ENCODE measurements at places on chromosomes 6 and 20. TPM values are rescaled to one million over a fixed set of nuclear protein-coding genes. Genes with fewer than 3 reads are reported as not detected.
A peak's percentile ranks its signal among the peaks of the same experiment; 100 is the strongest.

- DNase-seq = peak; percentile 93
Measured at GRCh38 chr6:26195376-26195923, 108.2 kb downstream of the HFE start.

DNA sequence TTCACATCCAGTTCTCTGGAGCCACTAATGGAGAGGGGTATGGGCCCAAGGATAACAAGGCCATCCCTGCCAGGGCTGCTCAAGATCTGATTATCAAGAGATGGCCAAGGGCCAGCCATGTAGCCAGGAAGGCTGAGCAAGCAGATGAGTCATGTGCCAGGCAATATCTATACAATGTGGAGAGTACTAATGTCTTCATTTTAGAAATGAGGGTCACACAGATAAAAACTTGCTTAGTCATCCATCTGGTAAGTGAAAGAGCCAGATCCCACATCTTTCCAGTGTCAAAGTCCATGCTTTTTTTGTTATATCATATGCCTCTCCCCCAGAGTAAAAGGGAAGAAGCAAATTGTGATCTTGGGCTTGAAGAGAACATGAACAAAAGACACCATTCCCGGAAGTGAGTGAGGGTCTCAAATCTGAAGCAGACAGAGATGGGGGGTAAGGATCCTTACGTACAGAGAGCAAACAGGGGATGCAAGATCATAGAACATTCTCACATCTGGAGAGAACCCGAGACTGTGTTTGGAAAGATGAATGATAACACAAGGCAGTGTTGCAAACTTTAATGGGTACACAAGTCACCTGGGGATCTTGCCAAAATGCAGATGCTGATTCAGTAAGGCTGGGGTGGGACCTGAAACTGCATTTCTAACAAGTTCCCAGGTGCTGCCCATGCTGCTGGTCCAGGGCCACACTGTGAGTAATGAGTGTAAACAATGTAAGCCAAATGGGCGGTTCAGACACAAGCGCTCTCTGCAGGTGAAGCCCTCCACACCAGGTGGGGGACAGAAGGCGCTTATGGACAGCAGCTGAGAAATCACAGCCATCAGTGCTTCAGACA, 20.0 kb upstream of the GSTA3 start:
- DNase-seq = no peak

DNA sequence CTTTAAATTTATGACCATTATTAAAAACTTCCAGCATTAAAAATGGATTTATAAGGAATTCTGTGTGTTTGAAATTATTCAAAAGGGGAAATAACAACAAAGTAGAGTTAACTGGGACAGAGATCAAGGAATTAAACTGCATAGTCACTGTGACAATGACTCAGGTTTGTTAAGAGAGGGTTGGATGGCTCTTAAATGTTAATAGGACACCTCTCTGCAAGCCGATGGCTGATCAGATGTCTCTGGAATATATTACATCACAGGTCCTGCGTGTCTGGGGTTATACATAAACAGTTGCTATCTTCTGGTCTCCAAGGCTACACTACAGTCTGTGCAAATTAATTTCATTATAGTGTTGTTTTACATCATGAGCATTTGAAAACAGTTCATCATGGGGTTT, 574.3 kb downstream of the COL12A1 start:
- no peak for DNase-seq

The FLRT3 gene
- 14.2 TPM for polyA plus RNA-seq

DNA sequence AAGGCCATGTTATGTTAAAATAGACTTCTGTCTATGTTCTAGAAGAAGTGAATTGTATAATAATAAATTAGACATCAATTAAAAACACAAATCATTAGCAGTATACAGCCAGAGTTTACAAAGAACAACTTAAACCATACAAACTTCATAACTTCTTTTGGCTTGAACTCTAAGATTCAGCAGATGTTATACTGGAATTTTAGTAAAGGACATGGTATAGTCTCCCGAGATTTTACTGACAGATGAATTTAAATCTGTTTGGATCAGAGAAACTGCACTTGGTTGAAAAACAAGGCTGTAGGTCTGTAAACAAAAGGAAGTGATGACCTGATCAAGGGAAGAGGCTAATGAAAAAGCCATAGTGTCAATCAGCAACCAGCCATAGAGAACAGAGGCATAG, 132.6 kb upstream of the TBX18 start:
- no peak for DNase-seq

DNA sequence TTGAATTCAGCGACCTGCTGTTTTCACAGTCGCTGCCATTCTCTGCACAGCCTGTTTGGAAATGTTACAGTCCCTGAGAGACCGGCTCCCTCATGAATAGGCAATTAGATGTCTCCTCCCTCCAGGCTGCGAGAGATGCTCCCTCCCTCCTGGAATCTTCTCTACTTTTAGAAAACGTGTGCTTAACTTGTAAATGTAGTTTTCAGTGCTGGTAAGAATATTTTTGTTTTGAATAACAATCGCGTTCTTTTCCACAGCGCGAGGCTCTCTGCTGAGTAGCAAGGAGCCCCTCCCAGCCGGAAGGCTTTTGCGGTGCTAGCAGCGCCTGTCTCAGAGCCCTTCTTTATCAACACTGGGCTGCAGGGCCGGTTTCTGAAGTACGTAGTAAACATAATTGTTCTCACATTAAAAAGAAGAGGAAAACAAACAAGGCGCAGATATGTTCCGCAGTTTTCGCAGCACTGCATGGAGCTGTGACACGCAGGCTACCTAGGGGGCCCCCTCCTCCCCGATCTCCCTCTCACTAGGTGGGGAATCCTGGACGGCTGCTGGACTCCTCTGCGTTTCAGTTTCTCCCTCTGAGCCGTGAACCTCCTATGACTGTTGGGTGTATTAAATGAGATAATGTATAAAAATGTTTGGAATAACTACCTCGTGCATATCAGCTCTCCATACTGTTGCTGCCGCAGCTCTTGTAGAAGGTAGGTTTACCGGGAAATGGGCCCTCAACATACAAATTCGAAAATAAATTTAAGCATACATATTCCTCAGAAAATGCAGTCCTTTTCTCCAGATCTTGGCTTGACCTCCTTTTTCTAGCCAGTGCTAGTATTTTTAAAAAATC, 79.0 kb upstream of the SPACA1 start:
- DNase-seq = peak; percentile 24

The MATN4 gene
- 0.19 TPM for polyA plus RNA-seq

The SSTR4 gene
- polyA plus RNA-seq = not detected

The MCCD1 gene
- polyA plus RNA-seq = 325 TPM

DNA sequence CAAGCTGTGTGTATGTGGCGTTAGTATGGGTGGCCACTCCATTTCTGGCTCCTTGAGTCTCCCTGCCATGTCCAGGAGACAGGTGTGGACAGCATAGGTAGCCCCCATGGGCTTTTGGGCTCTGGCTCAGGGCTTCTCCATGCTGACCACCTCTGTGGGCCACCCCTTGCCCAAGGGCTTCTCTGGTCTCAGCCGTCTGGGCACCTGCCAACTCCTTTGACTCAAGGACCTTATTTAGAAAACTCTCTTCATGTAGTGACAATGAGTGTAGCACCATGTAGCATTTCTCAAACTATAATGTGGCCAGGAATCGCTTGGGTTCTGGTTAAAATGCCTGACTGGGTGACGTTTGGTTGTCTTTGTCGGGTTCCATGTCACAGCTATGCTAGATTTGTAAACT, 5.1 kb upstream of the GTSF1L start:
- DNase-seq = no peak

The NEU1 gene
- polyA plus RNA-seq = 131 TPM

- DNase-seq = peak; percentile 94
Measured at GRCh38 chr6:5132731-5133130, 47.6 kb downstream of the PPP1R3G start.

- DNase-seq = no peak
Measured at GRCh38 chr6:131636880-131637792, at the start of gene ENPP3. Gene ENPP3 (plus strand): TSS chr6:131637302. CDS start chr6:131637385, 83 bp downstream.

- DNase-seq = no peak
Measured at GRCh38 chr6:137070303-137070702, 25.5 kb upstream of the IL20RA start.

DNA sequence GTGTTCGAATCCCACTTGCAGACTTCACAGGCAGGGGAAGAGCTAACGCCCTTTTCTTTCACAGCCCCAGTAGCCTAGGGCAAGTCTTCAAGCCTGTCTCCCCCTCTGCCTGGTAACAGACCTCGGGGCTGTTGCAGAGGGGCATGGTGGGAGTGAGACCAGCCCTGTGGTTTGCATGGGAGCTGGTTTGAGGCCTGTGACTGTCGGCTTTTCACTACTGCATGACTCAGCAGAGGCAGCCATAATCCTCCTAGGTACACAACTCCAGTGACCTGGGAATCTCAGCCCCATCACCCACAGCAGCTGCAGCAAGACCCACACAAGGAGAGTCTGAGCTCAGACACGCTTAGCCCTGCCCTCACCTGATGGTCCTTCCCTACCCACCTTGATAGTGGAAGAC, 55.3 kb upstream of the POPDC3 start:
- DNase-seq = no peak

GRCh38 chr6:110456694-110457093, 19.7 kb downstream of the SLC22A16 start:
- DNase-seq = no peak

DNA sequence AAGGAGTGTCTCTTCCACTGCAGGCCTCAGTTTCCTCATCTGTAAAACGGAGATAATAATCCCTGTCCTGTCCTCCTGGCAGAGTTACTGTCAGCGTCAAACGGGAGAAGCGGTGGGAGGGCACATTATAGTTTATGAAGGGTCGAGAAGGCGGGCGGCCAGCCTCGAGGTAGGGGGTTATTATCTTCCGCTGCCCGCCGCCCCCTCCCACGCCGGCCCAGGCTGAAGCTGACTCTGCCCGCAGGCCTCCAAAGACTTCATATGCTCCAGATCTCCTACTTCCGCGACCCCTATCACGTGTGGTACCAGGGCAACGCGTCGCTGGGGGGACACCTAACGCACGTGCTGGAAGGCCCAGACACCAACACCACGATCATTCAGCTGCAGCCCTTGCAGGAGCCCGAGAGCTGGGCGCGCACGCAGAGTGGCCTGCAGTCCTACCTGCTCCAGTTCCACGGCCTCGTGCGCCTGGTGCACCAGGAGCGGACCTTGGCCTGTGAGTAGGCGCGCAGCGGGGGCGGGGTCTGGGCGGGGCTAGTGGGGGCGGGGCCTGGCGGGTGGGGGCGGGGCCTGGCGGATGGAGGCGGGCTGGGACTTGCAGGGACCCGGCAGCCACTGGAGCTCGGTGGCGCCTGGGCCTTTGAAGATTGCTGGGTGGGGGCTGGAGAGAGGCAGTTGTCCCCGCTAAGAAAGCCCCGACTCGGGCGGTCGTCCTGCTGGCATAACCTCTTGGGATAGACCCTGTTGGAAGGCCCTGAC, 2.8 kb downstream of the PROCR start:
- DNase-seq = peak; percentile 79

DNA sequence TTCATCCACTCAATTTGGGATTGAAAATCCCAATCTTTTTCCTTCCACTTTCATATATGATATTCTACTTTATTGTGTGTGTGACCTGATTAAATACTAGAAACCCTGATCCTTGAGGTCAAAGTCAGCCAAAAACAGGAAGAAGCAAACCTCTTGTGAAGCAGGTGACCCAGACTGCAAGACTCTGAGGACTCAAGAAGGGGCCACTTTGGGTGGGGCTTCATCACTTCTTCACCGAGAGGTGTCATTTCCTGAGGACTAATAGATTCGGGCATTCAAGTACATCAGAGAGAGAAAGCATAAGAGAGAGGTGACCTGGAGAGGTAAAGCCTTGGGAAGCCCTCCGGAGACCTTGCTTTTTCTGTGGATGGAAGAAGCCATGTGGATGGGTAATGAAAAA, 129.0 kb downstream of the CFAP61 start:
- no peak for DNase-seq
